ENCODE measurements at places on chromosomes 5 and 9.
A peak's percentile ranks its signal among the peaks of the same experiment; 100 is the strongest.

DNA sequence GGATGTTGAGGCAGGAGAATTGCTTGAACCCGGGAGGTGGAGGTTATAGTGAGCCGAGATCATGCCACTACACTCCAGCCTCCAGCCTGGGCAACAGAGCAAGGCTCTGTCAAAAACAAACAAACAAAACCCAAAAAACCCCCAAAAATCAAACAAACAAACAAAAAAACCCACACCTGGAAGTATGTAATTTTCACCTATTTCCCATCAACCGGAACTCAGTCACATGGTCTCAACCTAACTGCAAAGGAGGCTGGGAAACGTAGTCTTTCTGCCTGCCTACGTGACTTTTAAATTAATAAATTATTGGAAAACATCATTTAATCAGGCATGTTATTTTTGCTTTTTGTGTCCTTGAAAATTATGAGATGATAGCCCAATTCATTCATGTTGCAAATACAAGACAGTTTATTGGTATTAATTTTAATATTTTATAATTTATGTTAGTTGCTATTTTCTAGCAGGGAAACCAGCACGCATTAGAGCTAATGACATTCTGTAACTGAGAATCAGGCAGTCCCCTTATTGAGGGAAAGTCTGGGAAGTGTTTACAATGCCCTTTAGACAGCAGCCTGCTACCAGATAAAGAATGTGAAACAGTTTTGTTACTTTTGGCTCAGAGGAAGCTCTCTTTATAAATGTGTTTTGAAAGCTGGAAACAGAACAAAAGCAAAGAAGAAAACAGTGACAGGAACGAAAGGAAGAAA is 110.3 kb downstream of the NXNL2 start:
- no peak for DNase-seq

GRCh38 chr9:20722221-20722620 is 38.2 kb downstream of the FOCAD start:
- DNase-seq, result no peak

- no peak for DNase-seq
Measured at GRCh38 chr5:95664204-95664786, 17.7 kb downstream of the RFESD start.

- DNase-seq, result no peak
Measured at GRCh38 chr9:1757186-1757585, 258.0 kb upstream of the SMARCA2 start.

DNA sequence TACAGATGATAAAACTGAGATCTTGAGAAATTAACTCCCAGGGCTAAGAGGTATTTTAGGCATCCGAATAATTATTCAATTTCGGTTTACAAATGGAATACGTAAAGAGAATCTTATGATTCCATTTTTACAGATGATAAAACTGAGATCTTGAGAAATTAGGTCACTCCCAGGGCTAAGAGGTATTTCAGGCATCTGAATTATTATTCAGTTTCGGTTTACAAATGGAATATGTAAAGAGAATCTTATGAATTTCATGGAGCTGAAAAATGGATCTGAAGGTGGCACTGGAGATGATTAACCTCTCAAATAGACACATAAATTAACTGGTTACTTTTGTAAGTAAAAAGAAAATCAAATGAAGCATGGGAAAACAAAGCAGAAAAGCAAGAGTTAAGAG is 44.2 kb downstream of the FGF1 start:
- no peak for DNase-seq

GRCh38 chr5:42507451-42508097 is 84.3 kb downstream of the GHR start:
- no peak for DNase-seq

- no peak for DNase-seq
Measured at GRCh38 chr5:124477577-124477976, 268.9 kb downstream of the ZNF608 start.

DNA sequence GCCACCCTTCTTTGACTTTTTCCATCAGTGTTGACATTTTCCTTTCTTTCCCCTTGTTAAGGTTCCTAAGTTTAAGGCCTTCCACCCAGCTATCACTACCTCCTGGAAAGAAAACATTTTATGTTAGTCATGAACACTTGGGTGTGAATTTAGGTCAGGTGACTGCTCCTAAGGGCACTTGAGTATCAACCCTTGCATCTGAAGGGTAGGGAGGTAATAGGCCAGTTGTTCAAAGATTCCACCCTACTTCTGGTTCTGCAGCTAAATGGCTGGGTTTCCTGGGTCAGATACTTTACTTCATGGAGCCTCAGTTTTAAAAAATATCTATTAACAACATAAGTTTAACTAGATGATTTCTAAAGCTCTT is 49.1 kb upstream of the OSMR start:
- DNase-seq, result no peak

- no peak for DNase-seq
Measured at GRCh38 chr5:147530530-147531389, 20.9 kb upstream of the DPYSL3 start.

- no peak for DNase-seq
Measured at GRCh38 chr5:73433982-73434342, 14.6 kb downstream of the FOXD1 start.

DNA sequence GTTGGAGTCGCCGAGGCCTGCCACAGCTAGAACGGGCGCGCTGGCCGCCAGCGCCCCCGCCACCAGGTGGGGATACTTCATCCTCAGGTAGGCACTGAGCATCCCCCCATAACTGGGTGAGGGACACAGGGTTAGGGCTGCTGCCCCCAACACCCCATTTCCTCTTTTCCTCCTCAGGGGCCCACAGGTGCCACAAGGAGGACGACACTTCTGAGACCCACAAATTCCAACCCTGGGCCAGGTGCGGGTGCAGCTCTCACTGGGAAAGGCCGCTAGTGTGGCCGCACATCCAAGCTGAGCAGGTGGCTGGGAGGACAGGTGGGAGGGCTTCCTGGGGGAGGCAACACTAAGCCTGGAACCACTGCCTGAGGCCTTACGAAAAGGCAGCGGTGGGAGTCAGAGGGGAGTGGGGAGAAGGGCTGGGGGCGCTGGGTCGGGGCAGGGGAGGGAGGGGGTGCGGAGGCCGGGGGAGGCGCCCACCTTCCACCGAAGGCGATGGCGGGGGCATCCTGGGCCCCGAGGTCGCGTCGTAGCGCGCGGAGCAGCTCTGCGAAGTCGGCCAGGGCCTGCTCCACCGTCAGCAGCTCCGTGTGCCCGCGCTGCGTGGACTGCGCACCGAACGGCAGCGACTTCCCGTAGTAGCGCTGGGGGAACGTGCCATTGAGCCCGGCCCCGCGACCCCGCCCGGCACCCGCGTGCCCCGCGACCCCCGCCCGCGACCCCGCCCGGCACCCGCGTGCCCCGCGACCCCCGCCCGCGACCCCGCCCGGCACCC is 961 bp downstream of the DPP7 start:
- peak; percentile 16 for DNase-seq

All from stimulated activated CD8-positive, alpha-beta memory T cell treated with anti-CD3 and anti-CD28 coated beads, Interleukin-4, amount 100 ng/mL, for 1 hour (primary cell).